AG08395 (cell line): ENCODE measurements at places on chromosomes 16 and 17.
A peak's percentile ranks its signal among the peaks of the same experiment; 100 is the strongest.

GRCh38 chr17:8921147-8921546 is 44.4 kb downstream of the PIK3R5 start:
- no peak for DNase-seq

DNA sequence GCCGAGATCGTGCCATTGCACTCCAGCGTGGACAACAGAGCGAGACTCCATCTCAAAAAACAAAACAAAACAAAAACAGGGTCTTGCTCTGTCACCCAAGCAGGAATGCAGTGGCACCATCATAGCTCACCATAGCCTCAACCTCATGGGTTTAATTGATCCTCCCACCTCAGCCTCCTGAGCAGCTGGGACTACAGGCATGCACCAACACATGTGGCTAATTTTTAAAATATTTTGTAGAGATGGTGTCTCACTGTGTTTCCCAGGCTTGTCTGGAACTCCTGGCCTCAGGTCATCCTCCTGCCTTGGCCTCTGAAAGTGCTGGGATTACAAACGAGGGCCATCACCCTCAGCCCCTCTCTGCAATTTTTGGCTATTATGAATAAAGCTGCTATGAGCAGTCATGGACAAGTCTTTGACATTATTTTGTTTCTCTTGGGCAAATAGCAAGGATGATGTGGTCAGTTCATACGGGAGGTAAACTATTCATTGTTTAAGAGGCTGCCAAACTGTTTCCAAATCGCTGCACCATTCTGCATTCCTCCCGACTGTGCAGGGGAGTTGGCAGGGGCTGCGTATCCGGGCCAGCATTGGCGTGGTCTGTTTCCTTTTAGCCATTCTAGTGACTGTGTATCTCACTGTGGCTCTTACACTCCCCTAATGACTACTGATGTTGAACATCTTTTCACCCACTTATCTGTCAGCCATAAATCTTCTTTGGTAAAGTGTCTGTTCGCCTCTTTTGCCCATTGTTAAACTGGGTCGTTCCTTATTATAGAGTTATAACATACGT is 21.1 kb downstream of the EIF4A3 start:
- DNase-seq: peak; percentile 79

GRCh38 chr16:4888428-4889135 is 41.3 kb downstream of the UBN1 start:
- no peak for DNase-seq

GRCh38 chr17:60311936-60312335 is 80.0 kb downstream of the USP32 start:
- DNase-seq: peak; percentile 21

DNA sequence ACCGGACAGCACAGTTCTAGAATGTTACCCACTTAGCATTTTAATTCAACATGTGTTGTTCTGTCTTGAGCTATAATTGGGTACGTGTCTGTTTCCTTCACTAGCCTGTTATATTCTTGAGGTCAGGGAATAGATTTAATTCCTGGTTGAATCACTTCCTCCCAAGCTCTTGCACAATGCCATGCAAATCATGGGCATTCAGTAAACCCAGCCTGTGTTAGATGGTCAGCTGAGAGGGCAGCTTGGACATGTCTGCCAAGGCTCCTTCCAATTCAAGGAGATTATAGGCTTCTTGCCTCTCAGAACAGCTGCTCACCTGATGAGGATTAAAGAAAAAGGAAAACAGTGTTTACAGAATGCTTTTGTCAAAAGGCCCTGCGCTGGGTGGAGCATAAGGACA is 12.6 kb downstream of the C1QTNF1 start:
- peak; percentile 90 for DNase-seq

- no peak for DNase-seq
Measured at GRCh38 chr16:26627958-26628357, 438.8 kb upstream of the C16orf82 start.

DNA sequence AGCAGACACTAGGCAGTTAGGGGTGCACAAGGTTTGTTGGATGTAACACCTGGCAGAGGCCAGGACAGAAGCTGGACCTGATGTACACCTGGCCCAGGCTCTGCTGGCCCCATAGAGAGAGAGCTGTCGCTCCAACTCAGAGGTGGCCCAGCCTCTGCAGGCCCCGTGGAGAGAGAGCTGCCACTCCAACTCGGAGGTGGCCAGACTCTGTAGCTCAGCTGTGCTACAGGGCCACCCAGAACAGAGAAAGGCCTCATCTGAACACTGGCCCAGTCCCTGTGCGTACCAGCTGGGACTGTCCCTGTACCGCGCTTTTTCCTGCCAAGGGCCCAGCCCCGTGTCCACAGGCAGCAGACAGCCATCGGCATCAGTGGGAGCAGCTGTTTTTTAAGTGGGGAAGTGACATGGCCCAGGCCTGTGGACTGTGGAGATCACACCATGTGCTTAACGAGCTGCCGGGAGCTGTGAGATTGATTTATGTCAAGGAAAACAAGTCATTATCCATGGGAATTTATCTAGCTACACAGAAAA is 176.4 kb upstream of the CHMP6 start:
- no peak for DNase-seq

- DNase-seq: no peak
Measured at GRCh38 chr16:1154887-1155331, 2.0 kb downstream of the CACNA1H start.

DNA sequence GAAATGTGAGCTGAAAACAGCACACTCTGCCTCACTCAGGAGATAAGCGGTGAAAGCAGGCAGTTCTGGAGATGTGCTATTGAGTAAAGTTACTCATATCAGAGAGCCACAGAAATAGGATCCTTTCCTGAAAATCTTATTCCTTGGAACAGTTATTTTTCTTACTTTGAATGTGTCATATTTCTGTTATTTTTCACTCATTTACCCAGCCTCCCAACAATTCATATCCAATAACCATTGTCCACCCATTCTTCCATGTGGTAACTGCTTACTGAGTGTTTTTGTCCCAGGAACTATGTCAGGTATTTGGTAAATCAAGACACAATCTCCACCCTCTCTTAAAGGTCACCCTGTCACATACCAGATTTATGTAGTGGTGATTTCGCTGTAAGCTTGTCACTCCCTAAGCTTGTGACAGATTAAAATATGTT is 144.9 kb downstream of the PARN start:
- no peak for DNase-seq

- no peak for DNase-seq
Measured at GRCh38 chr16:55444754-55445485, 34.1 kb upstream of the MMP2 start.

GRCh38 chr16:2090777-2091546 is 43.2 kb downstream of the TSC2 start:
- DNase-seq: peak; percentile 48

GRCh38 chr17:2959371-2960130 is 103.9 kb downstream of the OR1D5 start:
- no peak for DNase-seq

DNA sequence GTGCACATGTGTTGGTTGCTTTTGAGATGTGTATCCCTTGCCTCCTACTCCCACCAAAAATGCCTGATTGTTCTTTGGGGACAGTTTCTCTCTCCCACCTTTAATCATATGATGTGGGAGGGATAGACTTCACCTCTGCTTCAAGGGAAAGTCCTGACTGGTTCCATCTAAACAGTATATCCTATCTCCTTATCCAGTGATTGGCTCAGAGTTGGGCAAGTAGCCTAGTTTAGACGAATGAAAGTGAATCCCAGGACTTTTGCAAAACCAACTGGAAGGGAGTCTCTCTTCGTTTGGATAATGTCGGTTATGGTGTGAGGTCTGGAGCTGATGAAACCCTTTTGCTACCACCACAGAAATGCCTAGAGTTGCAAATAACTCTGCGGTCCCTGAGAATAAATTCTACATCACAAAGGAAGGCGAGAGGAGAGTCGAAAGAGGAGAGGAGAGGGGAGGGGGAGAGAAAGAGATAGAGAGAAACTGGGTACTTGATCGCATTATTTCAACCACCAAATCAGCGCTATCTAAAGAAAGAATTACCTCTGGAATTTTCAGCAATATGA is 77.1 kb upstream of the SALL1 start:
- DNase-seq: no peak

DNA sequence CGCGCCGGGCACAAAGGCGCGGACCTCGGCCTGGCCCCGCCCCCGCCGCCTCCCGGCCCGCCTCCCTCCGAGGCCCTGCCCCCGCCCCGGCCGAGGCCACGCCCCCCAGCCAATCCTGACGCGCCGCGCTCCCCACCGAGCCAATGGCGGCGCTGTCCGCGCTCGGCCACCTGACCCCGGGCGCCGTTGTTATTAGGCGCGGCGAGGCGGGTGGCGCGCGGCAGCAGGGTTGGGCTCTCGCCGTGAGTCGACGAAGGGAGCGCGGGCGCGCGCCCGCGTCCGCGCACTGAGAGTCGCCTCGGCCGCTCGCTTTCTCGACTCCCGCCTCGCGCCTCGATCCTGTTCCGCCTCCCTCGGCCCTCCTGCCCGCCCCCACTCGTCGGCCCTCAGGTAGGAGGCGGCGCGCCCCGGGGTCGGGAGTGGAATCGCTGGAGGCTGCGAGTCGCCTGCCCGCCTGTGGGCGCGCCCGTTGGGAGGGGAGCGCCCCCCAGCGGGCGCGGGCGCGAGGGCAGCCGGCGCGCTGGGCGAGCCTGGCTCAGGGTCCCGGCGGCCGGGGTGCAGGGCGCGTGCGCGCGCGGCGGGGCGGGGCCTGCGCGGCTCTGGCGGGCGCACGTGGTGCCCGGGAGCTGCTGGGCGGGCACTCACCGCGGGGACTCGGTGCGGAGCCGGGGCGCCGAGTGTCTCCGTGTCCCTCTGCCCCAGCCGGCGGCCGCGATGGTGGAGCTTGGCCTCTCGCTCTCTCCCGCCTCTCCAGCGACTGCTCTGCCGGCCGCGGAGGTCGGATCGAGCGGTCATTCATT is 405 bp upstream of the CBLN1 start:
- peak; percentile 84 for DNase-seq

DNA sequence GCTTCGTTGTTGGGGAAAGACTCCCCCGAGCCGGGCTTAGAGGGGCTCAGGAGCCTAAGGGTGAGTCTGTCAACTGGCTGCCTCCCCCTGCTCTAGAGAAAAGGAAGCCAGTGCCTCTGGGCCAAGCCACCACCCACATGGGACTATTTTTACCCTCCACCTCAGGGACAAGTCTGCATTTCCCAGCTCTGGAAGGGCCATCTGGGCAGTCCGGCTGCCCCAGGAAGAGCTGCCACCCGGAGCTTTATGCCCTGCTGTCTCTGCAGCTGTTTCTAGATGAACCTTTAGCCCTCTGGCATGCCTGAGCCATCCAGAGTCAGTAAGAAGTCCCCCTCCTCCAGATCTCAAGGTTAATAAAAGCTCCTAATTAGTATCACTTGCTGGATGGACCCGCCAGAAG is 5.3 kb upstream of the RPRML start:
- no peak for DNase-seq

- DNase-seq: no peak
Measured at GRCh38 chr17:2028737-2029136, 1.2 kb upstream of the DPH1 start.

DNA sequence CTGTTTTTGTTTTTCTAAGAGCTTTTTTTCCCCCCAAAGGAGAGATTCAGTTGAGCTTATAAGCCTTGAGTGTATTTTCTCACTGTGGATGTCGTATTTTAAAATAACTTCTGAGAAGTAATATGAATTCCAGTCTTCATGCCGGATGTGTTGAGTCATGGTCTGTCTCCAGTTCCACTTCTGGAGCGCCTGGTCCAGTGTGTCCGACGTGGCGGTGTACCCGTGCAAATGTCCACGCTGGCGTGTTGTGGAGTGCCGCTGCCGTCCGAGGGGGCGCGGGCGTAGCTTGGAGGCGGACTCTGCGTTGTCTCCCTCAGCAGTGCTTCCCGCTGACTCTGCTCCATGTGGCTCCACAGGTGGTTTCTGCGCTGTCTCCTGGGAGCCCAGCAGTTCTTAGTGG is 60.9 kb upstream of the ZNF750 start:
- DNase-seq: no peak

DNA sequence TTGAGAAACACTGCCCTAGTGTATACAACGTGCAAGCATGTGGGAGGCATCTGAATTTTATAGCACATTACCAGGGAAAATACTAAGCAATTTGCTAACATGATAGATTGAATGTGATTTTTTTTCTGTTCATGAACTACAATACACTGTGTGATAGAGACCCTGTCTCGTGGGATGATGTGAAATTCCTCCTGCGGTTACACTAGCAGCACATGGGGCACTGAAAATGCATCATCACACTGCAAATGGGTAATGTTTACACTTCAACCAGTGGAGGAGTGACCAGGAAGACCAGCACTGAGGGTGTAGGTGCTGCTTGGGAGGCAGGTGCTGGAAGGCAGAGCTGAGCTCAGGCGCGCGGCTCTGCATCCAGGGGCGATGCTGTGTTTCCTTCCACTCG is 28.8 kb downstream of the ORC6 start:
- no peak for DNase-seq

GRCh38 chr17:34442387-34443111 is 79.5 kb upstream of the CCL1 start:
- no peak for DNase-seq

DNA sequence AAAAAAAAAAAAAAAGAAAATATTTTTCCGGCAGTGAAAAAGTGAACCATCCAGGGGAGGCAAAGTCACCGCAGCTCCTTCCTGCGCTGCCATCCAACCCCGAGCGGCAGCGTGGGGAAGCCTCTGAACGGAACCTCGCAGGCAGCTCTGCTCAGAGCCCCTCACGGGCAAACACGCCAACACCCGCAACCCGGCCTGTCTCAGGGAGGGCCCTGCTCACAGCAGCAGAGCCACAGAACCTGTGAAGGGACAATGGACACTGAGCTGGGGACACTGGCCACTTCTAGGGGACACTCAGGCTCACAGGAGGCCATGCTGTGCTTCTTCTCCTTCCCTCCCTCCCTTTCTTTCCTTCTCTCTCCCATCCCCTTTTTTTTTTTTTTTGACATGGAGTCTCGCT is 21.4 kb upstream of the APRT start:
- no peak for DNase-seq

- DNase-seq: no peak
Measured at GRCh38 chr17:70896843-70897242, 727.5 kb downstream of the KCNJ2 start.

DNA sequence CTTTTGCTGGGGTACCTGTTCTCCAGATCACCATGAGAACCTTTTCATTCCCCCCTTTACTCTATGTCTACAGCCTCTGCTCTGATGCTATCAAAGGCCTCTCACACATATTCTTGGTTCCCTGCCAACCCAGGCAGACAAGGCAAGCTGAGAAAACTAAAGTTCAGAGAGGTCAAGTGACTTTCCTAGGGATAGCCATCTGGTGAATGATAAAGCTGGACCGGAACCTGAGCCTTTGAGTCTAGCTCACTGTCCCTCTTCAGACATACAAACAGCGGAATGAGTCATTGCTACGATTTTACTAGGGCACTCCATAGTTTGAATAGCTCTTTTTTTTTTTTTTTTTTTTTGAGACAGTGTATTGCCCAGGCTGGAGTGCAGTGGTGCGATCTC is 73.3 kb downstream of the XYLT1 start:
- DNase-seq: peak; percentile 70

GRCh38 chr17:78946631-78947030 is 21.4 kb upstream of the TIMP2 start:
- DNase-seq: no peak

DNA sequence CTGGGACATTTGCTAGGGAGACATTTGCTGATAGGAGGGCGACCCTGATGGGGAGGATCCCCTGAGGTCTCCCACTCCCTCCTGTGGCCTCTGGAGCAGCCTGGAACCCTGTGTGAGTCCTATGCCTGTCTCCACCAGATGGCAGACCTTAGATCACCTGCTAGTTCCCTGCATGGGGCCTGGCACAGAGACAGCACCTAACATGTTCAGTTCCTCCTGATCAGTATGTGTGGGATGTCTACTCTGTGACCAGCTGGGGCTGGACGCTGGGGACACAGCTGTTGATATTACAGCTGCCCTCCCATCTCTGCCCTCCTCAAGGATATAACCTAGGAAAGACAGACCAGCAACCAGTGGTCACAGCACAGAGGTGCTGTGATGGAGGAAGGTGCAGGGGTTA is 1.1 kb upstream of the ADCY7 start:
- no peak for DNase-seq
